Left ventricle myocardium inferior (tissue), 1 donor: ENCODE measurements at places on chromosomes 11 and 22.

- DNase-seq: no peak
Measured at GRCh38 chr22:39685336-39686177, 115.0 kb downstream of the CACNA1I start.

DNA sequence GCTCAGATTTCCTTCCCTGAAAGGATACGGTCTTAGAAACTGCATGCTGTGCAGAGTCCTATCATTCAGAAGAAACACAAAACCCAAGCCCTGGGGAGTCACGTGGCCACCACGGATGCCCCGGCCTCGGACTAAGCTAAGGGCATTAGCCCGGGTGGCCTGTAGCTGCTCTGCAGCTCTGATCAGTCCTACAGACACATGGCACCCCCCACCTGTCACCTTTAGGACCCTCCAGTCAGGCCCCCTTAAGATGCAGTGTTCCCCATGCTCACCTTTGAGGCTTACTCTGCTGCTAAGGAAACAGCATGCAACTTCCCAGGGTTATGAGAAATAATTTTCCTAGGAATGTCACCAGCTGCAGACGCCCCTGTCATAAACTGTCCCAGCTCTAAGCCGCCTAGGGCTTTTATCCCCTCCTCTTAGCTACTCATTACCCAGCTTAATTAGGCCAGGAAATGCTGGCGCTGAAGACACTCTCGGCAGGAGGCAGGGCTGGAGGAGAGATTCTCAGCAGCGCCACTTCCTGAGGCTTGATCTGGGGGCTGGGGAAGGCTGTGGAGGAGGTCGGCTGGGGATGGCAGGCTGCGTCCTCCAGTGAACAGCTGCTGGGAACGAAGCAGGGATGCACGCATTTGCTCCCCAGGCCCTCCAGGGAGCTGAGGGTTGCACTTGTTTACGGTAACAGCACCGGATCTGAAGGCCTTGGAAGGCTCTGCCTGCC, 47.2 kb upstream of the ADA2 start:
- DNase-seq: peak; percentile 45

DNA sequence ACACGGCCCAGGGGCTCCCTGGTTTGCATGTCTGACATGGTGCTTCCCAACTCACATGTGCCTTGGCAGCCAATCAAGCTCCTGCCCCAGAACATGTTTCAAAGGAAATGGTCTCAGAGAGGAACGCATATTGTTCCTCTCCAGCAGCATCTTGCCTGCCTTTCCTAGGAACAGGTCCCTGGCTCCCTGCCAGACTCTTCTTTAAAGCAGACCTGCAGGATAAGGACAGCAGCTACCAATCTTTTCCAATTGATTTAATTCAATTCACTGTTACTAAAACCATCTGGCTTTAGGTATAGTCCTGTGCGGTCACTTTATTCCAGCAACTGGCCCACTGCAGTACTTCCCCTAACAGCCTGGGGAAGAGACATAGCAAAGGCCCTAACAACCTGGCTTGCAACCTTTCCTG, 79.9 kb downstream of the AMBRA1 start:
- DNase-seq: peak; percentile 47

DNA sequence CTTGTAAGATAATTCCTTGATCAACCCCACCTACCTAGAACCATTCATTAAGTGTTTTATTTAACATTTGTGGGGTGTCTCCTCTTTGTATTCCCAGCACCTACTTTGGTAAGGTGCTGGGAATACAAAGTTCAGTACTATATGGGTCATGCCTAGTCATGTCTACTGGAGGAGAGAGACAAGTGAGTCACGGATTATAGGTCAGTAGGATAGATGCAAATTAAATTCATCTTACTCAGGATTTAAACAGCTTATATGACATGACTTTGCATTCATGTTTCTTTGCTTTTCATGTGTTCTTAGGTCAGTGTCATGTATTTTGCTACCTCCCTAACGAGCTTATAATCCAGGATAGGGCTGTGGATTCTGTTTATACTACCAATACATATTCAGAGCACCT, 3.4 kb upstream of the FADS1 start:
- DNase-seq: no peak

DNA sequence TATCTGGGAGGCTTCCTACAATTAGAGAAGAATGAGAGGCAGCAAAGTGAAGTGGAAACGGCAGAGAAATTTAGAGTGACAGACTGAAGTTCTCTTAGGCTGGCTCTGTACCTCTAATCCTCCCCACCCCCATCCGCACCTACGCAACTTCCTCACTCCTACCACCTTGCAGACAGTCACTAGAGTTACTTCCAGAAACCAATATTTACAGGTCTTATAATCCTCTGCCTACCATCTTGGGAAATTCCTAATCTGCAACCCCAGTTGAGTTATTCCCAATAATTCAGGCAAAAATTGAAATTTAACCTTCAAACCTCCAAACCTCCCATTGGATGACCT, 71.7 kb downstream of the PAK1 start:
- DNase-seq: no peak

DNA sequence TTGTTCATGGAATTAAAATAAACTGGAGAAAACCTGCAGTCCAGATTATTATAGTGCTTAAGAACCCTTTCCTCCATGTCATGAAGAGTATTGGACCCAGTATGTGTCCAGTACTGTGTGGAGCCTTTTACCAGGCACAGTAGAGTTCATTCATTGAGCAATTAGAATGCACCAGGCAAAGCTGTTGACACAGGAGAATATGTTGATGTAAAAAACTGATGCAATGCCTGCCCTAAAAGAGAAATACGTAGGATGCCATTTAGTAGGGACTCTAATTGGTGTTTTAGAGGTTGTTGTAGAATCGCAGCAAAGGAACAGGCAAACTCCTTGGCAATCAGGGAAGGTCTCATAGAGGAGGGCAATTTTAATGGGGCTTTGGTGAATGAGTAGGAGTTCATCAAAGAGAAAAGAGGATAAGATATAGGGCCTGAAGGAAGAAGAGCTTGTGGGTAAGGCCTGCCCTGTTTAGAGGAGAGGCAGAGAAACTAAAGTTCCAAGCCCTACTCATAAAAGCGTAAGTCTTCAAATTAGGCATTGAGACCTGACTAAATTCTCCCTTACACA, 126.4 kb downstream of the SEZ6L start:
- no peak for DNase-seq

DNA sequence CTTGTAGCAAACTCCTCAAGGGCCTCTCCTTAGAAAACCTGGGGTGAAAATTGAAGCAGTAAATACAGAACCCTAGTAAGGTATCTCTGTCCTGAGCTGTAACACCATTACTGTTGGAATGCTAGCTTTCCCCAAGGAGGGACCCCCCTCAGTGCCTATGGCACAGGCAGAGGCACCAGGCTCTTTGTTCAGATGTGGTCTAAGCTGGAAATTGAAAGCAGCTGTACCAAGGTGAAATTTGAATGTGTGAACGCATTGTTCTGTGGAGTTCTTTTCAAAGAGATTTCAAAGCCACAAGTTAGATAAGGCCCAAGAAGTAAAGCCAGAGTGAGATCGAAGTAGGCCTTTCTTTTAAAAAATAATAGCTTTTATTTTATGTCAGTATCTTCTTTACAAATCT, 71.9 kb upstream of the HORMAD2 start:
- no peak for DNase-seq

- DNase-seq: no peak
Measured at GRCh38 chr11:115459563-115459962, 44.7 kb downstream of the CADM1 start.

DNA sequence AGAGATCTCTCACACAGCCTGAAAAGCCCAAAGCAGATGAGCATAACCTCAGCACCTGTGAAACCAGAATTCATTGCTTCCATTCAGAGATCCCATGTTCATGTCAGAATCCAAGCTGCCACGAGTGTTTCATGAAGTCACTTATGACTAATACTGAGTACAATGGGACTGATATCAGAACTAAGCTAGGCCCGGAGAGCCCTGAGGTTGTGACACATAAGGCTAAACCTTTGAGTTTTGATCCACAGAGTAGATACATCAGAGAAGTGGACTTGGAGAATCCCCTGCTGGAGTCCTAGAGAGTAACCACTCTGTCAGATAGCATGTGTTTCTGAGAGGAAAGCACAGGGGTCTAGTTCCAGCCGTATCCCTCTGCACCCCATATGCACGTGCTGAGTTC, 890 bp upstream of the GLYATL1 start:
- DNase-seq: no peak

- DNase-seq: no peak
Measured at GRCh38 chr22:35539487-35539886, 1.1 kb upstream of the RASD2 start.

DNA sequence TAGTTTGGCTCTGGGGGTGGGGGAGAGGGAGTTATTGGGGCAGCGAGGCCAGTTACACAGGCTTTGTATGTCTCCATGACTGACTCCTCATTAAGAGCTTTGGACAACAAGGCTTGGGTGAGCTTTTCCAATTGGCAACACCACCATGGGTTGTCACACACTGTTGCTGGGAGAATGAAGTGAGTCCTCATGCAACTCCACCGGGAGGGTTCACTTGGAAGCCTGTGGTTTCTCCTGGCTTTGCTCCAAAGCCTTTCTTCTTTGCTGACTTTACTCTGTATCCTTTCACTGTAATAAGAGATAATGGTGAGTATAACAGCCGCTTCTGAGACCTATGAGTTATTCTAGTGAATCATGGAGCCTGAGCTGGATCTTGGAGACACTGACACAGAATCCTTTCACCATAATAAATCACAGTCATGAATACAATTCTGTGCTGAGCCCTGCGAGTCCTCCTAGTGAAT, 24.9 kb downstream of the EIF3F start:
- no peak for DNase-seq

- DNase-seq: no peak
Measured at GRCh38 chr11:3014057-3014938, 22.2 kb upstream of the NAP1L4 start.

DNA sequence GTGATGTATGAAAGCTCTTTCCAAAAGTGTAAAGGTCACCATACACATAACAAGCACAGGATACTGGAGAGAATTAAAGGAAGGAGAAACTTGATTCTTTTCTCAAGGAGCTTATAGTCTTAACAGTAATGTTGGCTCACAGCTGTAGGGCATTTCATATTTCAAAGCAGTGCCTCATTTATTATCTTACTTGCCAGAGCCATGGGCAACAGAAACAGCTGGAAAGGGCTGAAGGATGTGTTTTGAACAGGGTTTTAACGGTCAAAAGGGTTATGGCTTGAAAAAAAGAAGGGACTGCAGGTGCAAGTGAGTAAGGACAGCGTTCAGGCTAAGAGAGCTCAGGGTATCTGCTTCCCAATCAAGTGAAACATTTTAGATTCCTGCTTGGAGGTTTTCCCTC, 2.7 kb upstream of the GRAMD1B start:
- no peak for DNase-seq

DNA sequence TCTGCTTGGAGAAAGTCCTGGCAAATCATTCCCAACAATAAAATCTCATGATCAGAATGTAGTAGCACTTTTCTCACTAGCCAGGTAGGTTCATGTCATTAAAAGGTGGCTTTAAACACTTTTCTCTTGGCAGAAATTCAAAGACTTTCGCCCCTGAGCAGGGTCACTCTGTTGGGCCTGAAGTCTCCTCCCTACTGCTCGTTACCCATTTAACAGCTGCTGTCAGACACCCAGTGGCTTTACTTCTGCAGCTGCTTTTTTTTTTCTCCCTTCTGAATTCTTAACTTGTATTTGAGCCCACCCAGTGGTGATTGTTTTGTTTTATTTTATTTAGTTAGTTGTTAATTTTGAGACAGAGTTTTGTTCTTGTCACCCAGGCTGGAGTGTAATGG, 25.0 kb downstream of the ARHGAP8 start:
- no peak for DNase-seq

GRCh38 chr11:5247472-5248192, 2.0 kb downstream of the HBG1 start:
- DNase-seq: no peak

GRCh38 chr22:44147821-44148574, 32.7 kb upstream of the PARVG start:
- DNase-seq: no peak

DNA sequence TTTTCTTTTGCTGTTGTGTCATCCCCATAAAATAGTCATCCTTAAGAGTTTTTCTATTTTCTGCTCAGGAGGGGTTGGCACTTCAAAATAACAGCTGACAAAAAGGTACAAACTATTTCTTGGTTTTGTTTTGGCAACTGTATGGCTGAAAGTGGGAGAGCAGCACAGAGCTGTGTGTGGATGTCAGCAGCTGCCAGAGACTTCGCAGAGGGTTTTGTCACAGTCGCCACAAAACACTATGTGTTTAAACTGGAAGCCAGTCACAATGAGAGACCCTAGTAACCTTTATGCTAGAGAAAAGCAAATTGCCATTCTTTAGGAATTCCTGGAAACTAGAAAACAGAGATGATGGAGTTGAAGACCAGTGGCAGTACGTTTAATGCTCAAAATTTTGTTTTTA, 189.6 kb upstream of the CCDC90B start:
- no peak for DNase-seq

- peak; percentile 85 for DNase-seq
Measured at GRCh38 chr22:50627642-50628542, at the start of gene ARSA. TSS of gene ARSA (minus strand) at chr22:50628152. CDS start at chr22:50627779, 373 bp downstream.

DNA sequence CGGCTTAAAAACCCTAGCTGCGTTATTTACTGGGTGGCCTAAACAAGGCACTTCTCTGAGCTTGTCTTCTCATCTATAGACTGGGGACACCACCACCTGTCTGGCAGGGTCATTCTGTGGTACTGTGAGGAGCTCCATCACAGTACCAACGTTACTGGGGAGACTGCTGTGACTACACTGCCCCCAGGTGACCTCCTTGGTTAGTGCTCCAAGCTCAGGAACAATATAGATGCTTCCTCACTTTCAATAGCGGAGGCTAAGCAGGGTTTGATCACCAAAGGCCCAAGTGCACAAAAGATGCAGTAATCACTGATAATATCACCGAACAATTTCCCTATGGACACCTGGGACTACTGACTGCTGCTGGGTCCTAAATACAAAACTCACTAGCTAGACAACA, 18.8 kb downstream of the PRPF19 start:
- no peak for DNase-seq

- no peak for DNase-seq
Measured at GRCh38 chr11:85886089-85887056, 31.2 kb downstream of the CCDC83 start.

GRCh38 chr22:29113319-29113718, 40.5 kb downstream of the KREMEN1 start:
- DNase-seq: no peak

DNA sequence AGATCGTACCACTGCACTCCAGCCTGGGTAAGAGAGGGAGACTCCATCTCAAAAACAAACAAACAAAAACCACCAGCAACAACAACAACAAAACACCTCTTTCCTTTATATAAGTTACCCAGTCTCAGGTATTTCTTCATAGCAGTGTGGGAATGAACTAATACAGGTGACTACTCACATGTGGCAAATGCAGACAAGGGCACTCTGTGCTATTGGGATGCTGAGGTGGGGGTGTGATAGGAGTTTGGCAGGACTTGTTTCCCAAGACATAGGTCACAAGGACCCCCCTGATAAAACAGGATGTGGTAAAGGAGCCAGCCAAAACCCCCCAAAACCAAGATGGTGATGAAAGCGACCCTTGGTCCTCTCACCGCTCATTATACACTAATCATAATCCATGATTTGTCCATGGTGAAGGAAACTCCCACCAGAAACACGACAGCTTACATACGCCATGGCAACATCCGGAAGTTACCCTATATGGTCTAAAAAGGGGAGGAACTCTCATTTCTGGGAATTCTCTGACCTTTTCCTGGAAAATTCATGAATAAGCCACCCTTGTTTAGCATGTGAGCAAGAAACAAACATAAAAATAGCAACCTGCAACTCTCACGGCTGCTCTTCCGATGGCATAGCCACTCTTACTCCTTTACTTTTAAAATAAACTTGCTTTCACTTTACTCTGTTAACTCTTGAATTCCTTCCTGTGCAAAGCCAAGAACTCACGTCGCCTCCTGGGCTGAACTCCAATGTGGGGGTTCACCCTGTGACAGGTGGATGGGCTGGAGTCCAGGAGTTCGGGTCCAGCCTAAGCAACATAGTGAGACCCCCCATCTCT, 18.8 kb upstream of the INCENP start:
- no peak for DNase-seq
